ENCODE measurements at places on chromosomes 11 and 22.

GRCh38 chr22:36897611-36898010 is 15.8 kb upstream of the CSF2RB start:
- no peak for DNase-seq

DNA sequence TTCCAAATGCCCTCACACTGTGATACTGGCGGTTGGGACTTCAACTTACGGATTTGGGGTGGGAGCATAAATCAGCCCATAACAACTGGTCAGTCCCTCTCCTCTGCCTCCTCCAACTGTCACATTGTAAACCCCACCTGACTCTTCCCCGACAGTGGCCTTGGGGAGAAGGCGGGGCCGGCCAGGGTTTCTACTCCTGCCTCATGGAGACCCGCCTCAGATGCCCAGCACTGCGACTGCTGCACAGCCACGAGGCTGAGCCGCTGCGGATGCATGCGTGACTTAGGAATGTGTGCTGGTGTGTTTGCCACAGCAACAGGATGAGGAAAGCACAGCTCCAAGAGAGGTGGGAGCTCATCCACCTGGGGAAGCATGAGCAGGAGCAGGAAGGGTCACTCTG is 914.2 kb downstream of the NTM start:
- no peak for DNase-seq

DNA sequence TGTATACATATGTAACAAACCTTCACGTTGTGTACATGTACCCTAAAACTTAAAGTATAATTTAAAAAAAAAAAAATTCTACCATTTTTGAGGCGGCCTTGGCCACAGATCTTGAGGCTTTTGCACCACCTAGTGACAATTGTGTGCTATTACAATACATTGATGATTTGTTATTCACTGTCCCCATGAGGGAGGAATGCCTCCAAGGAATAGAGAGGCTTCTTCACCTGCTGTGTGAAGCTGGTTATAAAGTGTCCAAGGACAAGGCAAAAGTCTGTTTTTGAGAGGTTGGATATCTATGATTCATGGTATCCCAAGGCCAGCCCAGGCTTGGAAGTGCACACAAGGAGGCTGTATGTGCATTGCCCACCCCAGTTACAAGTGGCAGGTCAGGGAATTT is 30.7 kb downstream of the SLC22A25 start:
- DNase-seq: no peak

GRCh38 chr11:47524291-47524874 is 28.5 kb downstream of the CELF1 start:
- no peak for DNase-seq

DNA sequence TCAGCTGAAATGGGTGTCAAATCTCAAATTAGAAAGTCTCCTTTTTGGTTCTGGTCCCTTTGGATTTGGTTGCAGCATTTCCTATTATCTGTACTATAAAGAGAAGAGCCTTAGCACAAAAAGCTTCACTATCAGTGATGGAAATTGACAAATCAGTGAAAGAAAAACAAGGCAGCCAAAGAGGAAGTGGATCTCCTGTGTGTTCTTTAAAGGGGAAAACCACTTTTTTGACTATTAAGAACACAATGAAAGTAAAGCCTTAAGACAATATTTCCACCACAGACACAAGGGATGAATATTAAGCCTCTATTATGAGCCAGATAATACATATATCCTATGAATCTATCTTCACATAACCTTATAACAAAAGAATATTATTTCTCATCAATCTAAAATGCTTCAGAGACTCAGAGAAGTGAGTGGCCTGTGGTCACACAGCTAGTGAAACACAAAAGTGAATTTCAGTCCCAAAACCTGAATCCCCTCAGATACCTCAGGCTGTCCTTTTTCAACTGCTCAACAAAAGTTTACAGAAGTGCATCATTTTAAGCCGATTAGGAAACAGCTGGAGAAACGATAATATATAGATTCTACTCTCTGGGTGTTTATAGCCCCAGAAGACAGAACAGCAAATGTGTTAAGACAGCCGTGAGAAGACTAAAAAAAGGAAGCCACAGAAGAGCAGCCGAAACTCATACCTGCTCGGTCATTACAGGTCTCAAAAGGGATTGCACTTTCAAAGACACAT is 24.4 kb upstream of the FSHB start:
- DNase-seq: no peak

Measured in T-helper 1 cell (primary cell).